ENCODE measurements at places on chromosomes 16 and 17.

DNA sequence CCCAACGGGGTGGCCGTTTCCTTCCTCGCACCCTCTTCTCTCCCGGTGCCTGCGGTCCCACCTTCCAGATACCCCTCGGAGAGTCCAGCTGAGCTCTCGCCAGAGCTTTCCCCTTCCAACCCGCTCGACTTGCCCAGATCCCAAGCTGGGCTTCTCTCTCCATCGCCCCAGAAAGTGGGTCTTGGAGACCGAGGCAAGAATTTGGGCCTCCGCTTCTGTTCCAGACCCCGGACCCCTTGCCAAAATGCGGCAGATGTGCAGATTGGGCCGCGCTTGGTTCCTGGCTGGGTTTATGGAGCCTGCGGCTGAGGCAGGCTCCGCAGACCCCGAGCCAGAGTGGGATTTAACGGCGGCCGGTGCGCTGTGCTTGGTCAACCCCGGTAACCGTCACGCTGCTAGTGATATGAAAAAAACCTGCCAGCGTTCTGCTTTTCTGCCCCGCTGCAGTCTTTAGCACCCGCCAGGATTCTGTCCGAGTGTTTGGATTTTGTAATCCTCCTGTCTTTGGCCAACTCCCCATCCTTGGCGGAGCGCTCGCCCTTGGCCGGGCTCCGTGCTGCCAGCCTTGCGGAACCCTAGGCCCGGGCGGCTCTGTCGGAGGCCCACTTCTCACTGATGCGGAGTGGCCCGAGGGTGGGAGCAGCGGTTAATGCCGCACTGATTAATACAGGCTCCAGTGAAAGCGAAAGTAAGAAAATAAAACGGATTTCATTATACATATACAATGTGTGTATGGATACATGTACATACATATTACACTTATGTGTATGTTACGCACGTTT lies 754 bp upstream of the SLFN11 start:
- DNase-seq, result peak; percentile 28

DNA sequence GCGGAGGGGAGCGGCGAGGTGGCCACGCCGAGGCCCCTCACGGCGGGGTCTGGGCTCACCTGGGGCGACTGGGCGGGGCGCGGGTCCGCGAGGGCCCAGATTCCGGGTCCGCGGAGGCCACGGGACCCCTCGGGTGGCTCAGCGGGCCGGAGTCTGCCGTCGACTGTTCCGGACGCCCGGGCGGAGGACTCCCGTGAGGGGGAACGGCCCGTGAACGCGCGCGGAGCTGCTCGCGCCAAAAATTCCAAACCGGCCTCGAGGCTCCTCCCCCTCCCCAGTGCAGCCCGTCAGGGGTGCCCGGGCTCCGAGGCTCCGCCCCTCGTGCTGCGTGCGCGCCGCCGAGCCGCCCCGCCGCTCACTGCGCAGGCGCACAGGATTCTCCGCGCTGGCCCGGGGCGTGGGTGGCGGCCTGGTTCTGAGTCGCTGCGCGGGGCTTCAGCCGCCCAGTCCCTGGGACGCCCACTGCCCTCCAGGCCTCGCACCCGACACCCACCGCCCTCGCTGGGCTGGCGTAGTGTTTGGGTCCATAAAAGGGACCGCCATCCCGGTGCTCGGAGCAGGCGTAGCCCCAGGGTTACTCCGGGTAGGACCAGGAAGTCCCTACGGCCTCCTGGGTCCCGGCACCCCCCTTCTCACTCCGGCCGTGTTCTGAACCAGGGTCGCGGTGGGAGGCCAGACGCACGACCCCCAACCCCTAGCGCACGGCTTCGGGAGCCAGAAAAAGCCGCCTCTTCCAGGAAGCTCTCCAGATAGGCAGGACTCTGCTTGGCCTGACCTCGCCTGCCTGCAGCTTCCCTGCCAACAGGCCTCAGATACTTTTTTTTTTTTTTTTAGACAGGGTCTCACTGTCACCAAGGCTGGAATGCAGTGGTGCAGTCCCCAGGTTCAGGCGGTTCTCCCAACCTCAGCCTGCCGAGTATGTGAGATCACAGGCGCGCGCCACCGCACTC lies at the start of gene PKMYT1:
PKMYT1 (minus strand) TSS at position 220 of the 950 bp plus-strand sequence. CDS start 789 bp downstream, outside the sequence.
- DNase-seq, result peak; percentile 94

DNA sequence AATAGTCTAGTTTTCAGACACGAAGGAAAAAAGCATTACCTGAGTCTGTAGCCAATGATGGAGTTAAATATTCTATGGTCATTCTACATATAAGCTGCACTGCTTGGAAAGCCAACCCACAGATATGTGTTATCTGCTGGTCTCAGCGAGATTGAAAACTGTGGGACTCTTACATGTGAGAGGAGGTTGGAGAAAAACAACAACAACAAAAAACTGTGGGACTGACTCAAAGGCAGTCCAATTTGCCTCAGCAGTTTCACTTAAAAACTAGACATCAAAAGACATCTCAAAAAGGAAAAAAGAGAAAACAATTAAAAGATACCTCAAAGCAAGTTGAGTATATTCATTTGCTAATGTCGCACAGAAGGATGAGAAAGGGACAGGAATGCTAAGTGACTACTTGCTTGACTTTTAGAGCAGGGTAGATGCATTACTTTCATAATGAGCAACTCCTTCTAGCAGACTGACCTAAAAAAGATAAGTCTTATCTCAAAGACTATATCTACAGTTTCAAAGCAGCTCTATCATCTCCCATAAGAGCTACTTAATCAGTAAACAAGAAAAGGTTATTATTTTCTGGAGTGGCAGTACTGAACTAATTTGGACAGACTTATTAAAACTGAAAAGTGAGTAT lies 35.5 kb upstream of the ITGA2B start:
- DNase-seq, result no peak

DNA sequence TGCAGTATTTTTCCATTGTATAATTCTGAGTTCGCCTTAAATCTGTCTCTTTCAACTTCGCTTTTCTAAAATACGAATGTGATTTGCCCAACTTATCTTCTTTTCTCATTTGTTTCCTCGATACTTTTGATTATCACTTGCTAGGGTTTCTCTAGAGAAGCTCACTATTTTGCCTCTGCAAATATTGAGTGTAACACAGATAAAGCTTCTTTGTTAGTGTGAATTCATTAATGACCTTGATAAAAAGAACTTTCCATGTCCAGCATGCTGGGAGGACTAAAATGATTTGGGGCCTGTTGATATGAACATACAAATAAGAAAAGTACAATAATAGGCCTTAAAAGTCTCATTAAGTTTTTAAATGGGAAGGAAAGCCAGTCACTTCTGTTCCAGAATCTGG lies 303.3 kb downstream of the MAP2K6 start:
- no peak for DNase-seq

- no peak for DNase-seq
Measured at GRCh38 chr16:67104061-67104460, 5.7 kb upstream of the PHAF1 start.

Measured in stimulated activated CD8-positive, alpha-beta memory T cell treated with anti-CD3 and anti-CD28 coated beads, Interleukin-4, amount 100 ng/mL, for 24 hours (primary cell).